Testis (tissue), 5 donors: ENCODE measurements at places on chromosomes 3 and 15. TPM values are rescaled to one million over a fixed set of nuclear protein-coding genes. Genes with fewer than 3 reads are reported as not detected.

The AMT gene
- polyA plus RNA-seq: 9.1 TPM

DNA sequence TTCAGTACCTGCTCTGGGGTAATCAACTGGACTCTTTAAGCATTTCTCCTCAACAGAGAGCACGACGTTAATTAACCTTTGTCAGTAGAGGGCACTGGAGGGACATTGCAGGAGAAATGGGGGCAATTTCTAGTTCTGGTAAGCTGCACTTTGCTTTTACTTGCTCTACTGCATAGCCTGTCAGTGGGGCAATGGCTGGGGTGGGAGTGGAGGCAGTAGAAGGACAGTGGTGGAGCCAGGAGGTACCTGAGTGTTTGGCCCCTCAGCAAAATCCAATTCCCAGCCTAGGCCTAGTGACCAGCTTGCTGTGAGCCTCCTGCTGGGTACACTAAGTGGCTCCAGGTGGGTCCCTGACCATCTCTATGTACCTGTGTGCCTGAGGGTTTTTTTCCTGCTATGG, 18.3 kb upstream of the MED12L start:
- H3K4me1 ChIP-seq: no peaks in the 10 kb centered on the region
- H3K36me3 ChIP-seq: no peaks in the 10 kb centered on the region
- H3K4me3 ChIP-seq: no peak overlapping the region
- no peaks in the 10 kb centered on the region for H3K27me3 ChIP-seq

The LSAMP gene
- polyA plus RNA-seq: 9.1 TPM

DNA sequence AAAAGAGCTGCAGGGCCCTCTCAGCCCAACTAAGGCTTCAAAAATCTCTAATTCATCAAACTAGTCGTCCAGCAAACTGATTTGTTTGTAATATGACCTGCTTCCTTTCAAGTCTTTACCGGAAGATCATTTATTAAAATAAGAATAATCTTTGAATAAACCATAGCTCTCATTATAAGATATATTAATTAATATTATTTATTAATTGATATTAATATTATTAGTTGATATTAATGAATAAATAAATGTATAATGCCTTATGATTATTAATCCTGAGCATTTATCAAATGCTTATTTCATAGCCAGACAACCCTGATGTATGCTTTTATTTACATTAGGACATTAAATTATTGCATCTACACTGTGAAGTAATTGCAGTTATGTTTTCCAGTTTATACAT, 550.7 kb upstream of the ALCAM start:
- no peak overlapping the region for H3K27ac ChIP-seq
- H3K4me3 ChIP-seq: no peak overlapping the region
- no peak for DNase-seq
- no peaks in the 10 kb centered on the region for H3K4me1 ChIP-seq
- H3K27me3 ChIP-seq: no peaks in the 10 kb centered on the region

- DNase-seq: no peak
- H3K36me3 ChIP-seq: no peaks in the 10 kb centered on the region
- no peak overlapping the region for H3K4me3 ChIP-seq
- no peak overlapping the region for H3K27ac ChIP-seq
Observed at GRCh38 chr3:15974647-15975046, 176.9 kb upstream of the ANKRD28 start.

GRCh38 chr3:4520033-4520816, 27.1 kb downstream of the ITPR1 start:
- H3K27ac ChIP-seq: no peak overlapping the region
- H3K4me3 ChIP-seq: no peak overlapping the region
- peaks cover 27% of the 10 kb centered on the region for H3K4me1 ChIP-seq
- H3K36me3 ChIP-seq: no peaks in the 10 kb centered on the region
- DNase-seq: no peak

GRCh38 chr3:15221574-15222217, 15.7 kb downstream of the CAPN7 start:
- H3K4me3 ChIP-seq: no peak overlapping the region
- no peaks in the 10 kb centered on the region for H3K36me3 ChIP-seq
- no peak overlapping the region for H3K27ac ChIP-seq
- H3K27me3 ChIP-seq: no peaks in the 10 kb centered on the region

GRCh38 chr3:77541203-77541922, 501.5 kb downstream of the ROBO2 start:
- DNase-seq: no peak
- no peak overlapping the region for H3K27ac ChIP-seq
- no peak overlapping the region for H3K4me3 ChIP-seq
- H3K4me1 ChIP-seq: no peaks in the 10 kb centered on the region
- H3K27me3 ChIP-seq: no peaks in the 10 kb centered on the region
- H3K36me3 ChIP-seq: no peaks in the 10 kb centered on the region

DNA sequence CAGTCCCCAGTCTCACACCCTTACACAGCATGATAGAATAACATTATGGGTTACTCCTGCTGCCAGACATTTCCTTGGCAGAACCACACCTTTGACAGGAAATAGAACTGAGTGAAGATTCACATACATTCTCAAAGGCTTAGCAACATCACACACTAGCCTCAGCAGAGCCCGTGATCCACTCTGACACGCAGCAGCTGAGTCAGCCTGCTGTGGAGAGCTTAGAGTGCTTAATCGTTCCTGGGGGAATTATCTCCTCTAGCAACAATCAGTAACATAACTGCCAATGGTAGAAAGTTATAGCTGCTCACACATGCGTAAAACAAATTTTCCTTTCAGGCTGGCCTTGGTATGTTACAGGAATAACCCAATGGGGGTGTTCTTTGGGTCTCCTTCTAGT, 382.1 kb downstream of the GAP43 start:
- H3K4me1 ChIP-seq: no peaks in the 10 kb centered on the region
- no peak overlapping the region for H3K4me3 ChIP-seq
- H3K36me3 ChIP-seq: no peaks in the 10 kb centered on the region
- H3K27me3 ChIP-seq: no peaks in the 10 kb centered on the region
- H3K27ac ChIP-seq: no peak overlapping the region
- DNase-seq: peak; percentile 54

GRCh38 chr3:5160940-5161858, 26.3 kb upstream of the EDEM1 start:
- no peaks in the 10 kb centered on the region for H3K36me3 ChIP-seq
- peak overlapping the region; percentile 50 for H3K27ac ChIP-seq
- no peak for DNase-seq
- H3K27me3 ChIP-seq: no peaks in the 10 kb centered on the region
- H3K4me1 ChIP-seq: peaks cover 28% of the 10 kb centered on the region

The SNTN gene
- 2.3 TPM for polyA plus RNA-seq

- H3K36me3 ChIP-seq: no peaks in the 10 kb centered on the region
- no peaks in the 10 kb centered on the region for H3K27me3 ChIP-seq
- no peak for DNase-seq
- H3K4me3 ChIP-seq: no peak overlapping the region
Observed at GRCh38 chr3:54564374-54564925, 363.4 kb downstream of the LRTM1 start.

The SMAD6 gene
- 3.2 TPM for polyA plus RNA-seq

The GOLGA6L10 gene
- polyA plus RNA-seq: 12.8 TPM

DNA sequence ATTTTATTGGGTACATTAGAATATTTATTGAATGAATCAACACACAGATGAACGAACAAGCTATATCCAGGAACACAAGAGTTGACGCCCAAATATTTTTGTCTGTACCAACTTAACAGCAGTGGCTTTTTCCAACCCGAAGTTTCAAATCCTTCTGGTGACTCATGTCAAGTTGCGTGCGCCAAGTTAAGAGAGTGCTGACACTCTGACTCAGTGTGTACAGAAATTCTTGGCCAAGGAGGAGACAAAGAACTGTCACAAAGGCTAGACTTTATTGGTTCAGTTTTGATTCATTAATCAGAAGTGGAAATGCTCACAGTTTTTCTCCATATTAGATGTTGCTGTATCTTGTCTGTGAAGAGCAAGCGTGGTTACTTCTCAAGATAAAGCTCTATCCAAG, 59.6 kb upstream of the TSC22D2 start:
- no peak overlapping the region for H3K4me3 ChIP-seq
- H3K4me1 ChIP-seq: no peaks in the 10 kb centered on the region
- no peaks in the 10 kb centered on the region for H3K36me3 ChIP-seq

DNA sequence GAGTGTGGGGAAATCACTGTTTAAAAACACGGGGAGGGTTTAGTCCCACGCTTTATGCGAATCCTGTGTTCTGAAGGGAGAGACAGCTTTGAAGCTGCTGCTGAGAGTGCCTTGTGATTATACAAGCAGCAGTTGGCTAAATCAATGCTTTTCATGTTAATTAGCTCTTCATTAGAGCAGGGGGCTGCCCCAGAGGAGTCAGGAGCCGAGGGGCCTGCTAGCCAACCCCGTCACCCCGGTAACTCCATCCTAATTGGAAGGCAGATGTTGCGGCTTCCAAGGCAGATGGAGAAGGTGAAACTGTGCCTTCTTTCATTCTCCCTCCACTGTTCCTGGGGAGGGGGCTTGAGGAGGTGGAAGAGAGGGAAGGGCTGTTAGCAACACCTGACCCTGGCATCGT, 92.4 kb upstream of the ANKRD34C start:
- H3K4me3 ChIP-seq: no peak overlapping the region
- H3K4me1 ChIP-seq: no peaks in the 10 kb centered on the region
- no peak for DNase-seq
- H3K36me3 ChIP-seq: no peaks in the 10 kb centered on the region

DNA sequence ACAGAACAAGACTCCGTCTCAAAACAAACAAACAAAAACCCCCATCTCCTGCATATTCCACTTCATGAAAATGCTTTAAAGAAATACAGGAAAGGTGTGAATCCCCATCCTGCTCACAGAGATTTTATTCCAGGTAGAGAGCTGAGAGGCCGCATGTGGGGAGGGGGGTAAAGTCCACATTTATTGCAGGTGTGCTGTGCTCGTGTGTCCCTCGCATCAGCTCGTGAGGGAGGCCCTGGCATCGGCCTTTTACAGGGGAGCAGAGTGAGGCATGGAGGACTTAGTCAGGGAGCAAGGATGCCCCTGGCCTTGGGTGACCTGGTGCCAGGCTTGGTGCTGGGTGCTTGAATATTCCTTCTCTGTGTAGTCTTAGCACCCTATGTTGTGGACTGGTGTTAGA, 413.5 kb upstream of the C2CD4B start:
- H3K4me1 ChIP-seq: no peaks in the 10 kb centered on the region
- no peaks in the 10 kb centered on the region for H3K36me3 ChIP-seq
- H3K4me3 ChIP-seq: no peak overlapping the region
- DNase-seq: no peak
- no peaks in the 10 kb centered on the region for H3K27me3 ChIP-seq
- H3K27ac ChIP-seq: no peak overlapping the region

- no peak overlapping the region for H3K27ac ChIP-seq
- no peaks in the 10 kb centered on the region for H3K36me3 ChIP-seq
- no peaks in the 10 kb centered on the region for H3K4me1 ChIP-seq
- no peak overlapping the region for H3K4me3 ChIP-seq
- H3K27me3 ChIP-seq: no peaks in the 10 kb centered on the region
Observed at GRCh38 chr15:85741021-85741421, 53.7 kb downstream of the KLHL25 start.

DNA sequence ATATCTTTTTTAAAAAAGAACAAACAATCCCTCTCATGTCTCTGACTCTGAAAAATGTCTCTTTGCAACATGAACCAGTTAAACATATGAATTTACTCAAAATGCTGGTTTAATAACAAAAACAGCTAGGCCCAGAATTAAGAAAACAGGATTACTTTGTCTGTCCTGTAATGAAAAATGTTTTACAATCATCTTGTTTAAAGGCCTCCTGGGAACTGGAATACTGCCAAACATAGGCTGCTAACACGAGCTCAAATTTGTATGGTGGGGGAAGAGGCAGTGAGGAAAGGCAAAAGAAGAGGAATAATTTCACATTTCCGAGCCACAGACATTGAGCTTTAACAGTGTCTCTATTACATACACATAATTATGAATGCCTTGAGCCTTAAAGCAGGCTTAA, 61.7 kb upstream of the PPIB start:
- H3K27me3 ChIP-seq: no peaks in the 10 kb centered on the region
- no peak overlapping the region for H3K4me3 ChIP-seq
- H3K4me1 ChIP-seq: no peaks in the 10 kb centered on the region
- peak; percentile 52 for DNase-seq
- no peak overlapping the region for H3K27ac ChIP-seq

- DNase-seq: peak; percentile 63
- H3K4me1 ChIP-seq: no peaks in the 10 kb centered on the region
- no peaks in the 10 kb centered on the region for H3K36me3 ChIP-seq
- H3K27me3 ChIP-seq: no peaks in the 10 kb centered on the region
- no peak overlapping the region for H3K4me3 ChIP-seq
Observed at GRCh38 chr15:83837945-83838571, 184.1 kb downstream of the ADAMTSL3 start.

The KLHL40 gene
- polyA plus RNA-seq: 3.2 TPM

The TRPM1 gene
- 4.4 TPM for polyA plus RNA-seq

The TMEM45A gene
- polyA plus RNA-seq: 56.0 TPM

The SERPINI2 gene
- 0.47 TPM for polyA plus RNA-seq

The TM4SF1 gene
- polyA plus RNA-seq: 62.7 TPM

GRCh38 chr3:42425736-42426407, 15.5 kb upstream of the LYZL4 start:
- no peaks in the 10 kb centered on the region for H3K27me3 ChIP-seq
- no peaks in the 10 kb centered on the region for H3K36me3 ChIP-seq
- H3K4me1 ChIP-seq: no peaks in the 10 kb centered on the region
- no peak overlapping the region for H3K27ac ChIP-seq

DNA sequence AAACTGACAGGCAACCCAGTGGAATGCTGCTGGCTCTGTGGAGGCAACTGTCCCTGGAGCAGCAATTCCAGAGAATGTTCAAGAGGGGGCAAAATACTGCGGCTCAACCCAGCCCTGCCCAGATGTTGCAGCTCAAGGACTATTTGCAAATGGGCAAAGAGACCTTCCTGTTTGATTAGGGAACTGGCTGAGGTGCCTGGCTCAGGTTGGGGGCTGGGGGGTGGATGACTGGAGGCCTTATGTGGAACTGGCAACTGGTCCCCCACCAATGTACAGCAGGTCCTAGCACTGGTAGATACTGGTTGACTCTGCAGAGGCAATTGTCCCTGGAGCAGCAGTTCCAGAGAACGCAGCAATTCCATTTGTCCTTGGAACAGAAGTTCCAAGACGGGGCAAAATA, 302.5 kb downstream of the ZPLD1 start:
- H3K36me3 ChIP-seq: no peaks in the 10 kb centered on the region
- no peak for DNase-seq
- H3K27me3 ChIP-seq: no peaks in the 10 kb centered on the region
- H3K4me3 ChIP-seq: no peak overlapping the region
- no peaks in the 10 kb centered on the region for H3K4me1 ChIP-seq

The CIAO2A gene
- 33.7 TPM for polyA plus RNA-seq

GRCh38 chr3:64355401-64355807, 130.1 kb upstream of the PRICKLE2 start:
- no peak for DNase-seq
- no peak overlapping the region for H3K4me3 ChIP-seq
- H3K4me1 ChIP-seq: peaks cover 4% of the 10 kb centered on the region
- no peaks in the 10 kb centered on the region for H3K36me3 ChIP-seq
- no peak overlapping the region for H3K27ac ChIP-seq

DNA sequence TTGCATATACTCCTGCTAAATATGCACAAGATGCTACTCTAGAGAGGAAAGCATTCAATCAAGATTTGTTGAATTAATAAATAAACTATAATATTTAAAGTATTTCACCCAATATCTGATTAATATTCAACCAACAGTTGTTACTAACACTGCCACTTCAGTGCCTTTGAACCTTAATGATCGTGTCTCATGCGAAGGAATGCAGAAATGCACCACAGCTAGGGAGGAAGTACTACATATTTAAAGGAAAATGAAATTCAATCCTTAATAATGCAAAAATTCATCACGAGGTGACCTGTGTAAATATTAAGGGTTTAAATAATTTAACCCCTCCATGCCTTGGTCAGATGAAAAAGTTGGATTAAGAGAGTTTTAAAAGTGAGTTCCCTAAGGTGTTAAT, 114.2 kb upstream of the DAZL start:
- no peaks in the 10 kb centered on the region for H3K4me1 ChIP-seq
- H3K27ac ChIP-seq: no peak overlapping the region
- no peaks in the 10 kb centered on the region for H3K36me3 ChIP-seq
- DNase-seq: no peak

GRCh38 chr3:52887166-52887565, 10.2 kb downstream of the STIMATE start:
- no peaks in the 10 kb centered on the region for H3K27me3 ChIP-seq
- no peak for DNase-seq
- peaks cover 8% of the 10 kb centered on the region for H3K4me1 ChIP-seq
